ENCODE measurements at places on chromosomes 1 and 21. TPM values are rescaled to one million over a fixed set of nuclear protein-coding genes. Genes with fewer than 3 reads are reported as not detected.

The NBPF20 gene
- total RNA-seq, result 3.9 TPM

The CFAP74 gene
- not detected for total RNA-seq

The ILDR2 gene
- 0.08 TPM for total RNA-seq

The SLC25A44 gene
- 33.2 TPM for total RNA-seq

The KRTAP21-2 gene
- total RNA-seq, result not detected

The LRRC38 gene
- not detected for total RNA-seq

The ENO1 gene
- total RNA-seq, result 2,991 TPM

The PRAMEF15 gene
- total RNA-seq, result not detected

The CBR3 gene
- total RNA-seq, result 13.5 TPM

The CFHR3 gene
- 0.30 TPM for total RNA-seq

The PPFIA4 gene
- total RNA-seq, result 0.40 TPM

The METTL18 gene
- total RNA-seq, result 7.3 TPM

The C8B gene
- total RNA-seq, result not detected
